ENCODE measurements at places on chromosomes 7 and 10.

GRCh38 chr7:114929570-114929969 is 7.7 kb downstream of the MDFIC start:
- DNase-seq, result no peak

GRCh38 chr10:17685233-17685840 is 41.4 kb downstream of the STAM start:
- no peak for DNase-seq

DNA sequence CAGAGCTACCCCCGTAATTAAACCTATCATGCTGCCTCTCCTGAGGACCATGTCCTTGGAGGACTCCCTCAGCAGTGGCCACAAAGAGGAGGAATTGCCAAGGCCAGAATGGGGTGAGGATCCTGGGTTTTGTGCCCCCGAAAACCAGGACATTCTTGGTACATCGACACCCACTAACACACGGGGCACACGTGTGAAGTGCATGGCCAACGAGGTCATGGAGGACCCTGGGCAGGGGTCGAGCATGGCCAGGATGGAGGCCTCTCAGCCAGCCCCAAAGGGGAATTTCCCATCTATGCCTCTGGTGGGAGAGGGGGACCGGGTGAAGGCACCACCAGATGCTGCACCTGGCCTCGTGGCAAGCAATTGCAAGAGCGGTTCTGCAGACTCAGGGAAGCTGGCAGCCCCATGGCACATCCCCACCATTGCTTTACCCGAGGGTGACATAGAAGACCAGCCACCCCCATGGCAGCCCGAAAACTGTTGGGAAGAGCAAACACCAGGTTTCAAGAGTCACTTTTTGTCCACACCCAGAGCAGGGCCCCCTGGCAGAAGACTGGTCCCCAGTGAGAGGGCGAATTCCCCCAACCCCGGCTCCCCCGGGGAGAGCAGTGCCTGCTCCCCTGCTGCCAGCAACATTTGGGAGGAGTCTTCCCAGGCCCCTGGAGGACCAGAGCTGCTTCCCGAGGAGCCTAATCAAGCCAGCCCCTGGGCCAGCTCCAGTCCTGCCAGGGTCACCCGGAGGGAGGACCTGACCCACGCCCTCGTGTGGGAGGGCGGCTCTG is 26.4 kb downstream of the C10orf71 start:
- DNase-seq, result peak; percentile 32

- DNase-seq, result no peak
Observed at GRCh38 chr10:52755297-52756062, 17.1 kb downstream of the MBL2 start.

GRCh38 chr10:14244147-14244546 is 86.6 kb downstream of the FRMD4A start:
- DNase-seq, result no peak

- DNase-seq, result no peak
Observed at GRCh38 chr7:52410032-52410431, 625.4 kb upstream of the POM121L12 start.

DNA sequence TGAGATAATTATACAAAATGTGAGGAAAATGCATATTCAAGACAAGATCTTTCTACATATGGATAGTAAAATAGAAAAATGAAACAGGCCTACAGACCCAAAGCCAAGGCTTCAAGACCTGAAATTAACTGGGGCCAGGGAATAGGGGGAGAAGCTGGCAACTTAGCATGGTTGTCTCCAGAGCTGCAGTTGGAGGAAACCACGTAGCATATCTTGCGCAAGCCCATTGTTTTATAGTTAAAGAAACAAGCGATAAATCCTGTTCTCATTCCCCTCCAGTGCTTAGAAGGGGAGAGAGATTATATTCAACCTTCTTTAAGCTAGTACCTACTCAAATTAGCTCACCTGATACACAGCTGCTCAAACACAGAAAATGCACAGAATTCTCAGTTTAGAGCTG is 197.1 kb downstream of the SORCS1 start:
- no peak for DNase-seq

- no peak for DNase-seq
Observed at GRCh38 chr10:103395754-103396066, 565 bp downstream of the ATP5MK start.

- no peak for DNase-seq
Observed at GRCh38 chr10:33734393-33735155, 400.1 kb upstream of the NRP1 start.

GRCh38 chr7:138602451-138602850 is 98.7 kb downstream of the SVOPL start:
- no peak for DNase-seq

- no peak for DNase-seq
Observed at GRCh38 chr10:10332786-10333185, 684.9 kb upstream of the CELF2 start.

- peak; percentile 70 for DNase-seq
Observed at GRCh38 chr7:22782616-22783232, 39.9 kb downstream of the TOMM7 start.

DNA sequence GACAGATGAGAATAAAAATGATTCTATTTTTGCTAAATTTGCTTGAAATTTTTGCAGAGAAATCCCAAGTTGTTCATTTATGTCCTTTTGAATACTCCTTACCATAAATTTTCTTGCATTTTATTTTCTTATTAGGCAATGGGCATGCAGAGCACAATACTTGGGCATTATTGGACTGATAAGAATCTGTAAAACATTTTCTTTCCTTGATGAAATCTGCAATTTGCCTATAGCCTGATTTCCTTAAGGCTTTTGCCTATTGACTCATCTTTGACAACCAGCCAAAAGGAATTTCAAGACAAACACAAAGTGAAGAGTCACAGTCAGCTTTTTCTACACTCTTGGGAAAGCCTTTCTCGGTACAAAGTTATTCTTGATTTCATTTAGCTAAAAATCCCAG is 30.5 kb upstream of the GNAT3 start:
- no peak for DNase-seq

- DNase-seq, result no peak
Observed at GRCh38 chr10:28685717-28686116, 8.4 kb downstream of the BAMBI start.

GRCh38 chr10:88788924-88789323 is 13.6 kb upstream of the LIPM start:
- DNase-seq, result no peak

GRCh38 chr10:63464402-63465292 is 1.1 kb downstream of the JMJD1C start:
- DNase-seq, result no peak

DNA sequence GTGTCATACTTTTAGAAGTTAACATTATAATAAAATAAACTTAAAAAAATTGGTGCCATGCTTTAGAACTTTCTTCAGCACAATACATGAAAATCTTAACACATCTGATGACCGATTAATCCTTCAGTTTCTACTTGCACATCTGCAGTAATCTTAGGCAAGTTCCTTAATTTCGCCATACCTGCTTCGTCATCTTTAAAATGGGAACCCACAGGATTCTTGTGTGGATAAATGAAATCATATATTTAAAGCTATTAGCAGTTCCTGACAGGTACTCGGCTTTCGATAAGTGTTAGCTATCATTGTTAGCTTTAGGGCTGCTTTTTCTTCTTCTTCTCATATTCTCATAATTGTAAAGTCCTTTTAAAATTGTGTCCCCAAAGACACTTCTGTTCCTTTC is 907 bp upstream of the VPS50 start:
- no peak for DNase-seq

DNA sequence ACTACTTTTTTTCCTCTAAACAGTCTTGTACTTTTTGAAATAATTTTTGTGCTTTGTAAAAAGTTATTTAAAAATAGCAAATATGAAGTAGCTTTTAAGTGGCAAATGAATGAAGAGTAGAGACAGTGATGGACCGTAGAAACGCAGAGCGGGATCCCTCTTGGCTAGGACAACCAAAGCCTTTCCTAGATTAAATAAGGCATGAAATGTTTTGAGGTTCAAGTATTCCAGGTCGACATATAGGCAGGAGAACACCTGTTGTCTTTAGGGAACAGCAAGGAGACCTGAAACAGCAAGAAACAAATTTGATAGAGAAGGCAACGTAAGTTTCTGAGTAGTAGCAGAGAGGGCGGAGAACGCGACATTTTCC is 662 bp upstream of the PPRC1 start:
- no peak for DNase-seq

DNA sequence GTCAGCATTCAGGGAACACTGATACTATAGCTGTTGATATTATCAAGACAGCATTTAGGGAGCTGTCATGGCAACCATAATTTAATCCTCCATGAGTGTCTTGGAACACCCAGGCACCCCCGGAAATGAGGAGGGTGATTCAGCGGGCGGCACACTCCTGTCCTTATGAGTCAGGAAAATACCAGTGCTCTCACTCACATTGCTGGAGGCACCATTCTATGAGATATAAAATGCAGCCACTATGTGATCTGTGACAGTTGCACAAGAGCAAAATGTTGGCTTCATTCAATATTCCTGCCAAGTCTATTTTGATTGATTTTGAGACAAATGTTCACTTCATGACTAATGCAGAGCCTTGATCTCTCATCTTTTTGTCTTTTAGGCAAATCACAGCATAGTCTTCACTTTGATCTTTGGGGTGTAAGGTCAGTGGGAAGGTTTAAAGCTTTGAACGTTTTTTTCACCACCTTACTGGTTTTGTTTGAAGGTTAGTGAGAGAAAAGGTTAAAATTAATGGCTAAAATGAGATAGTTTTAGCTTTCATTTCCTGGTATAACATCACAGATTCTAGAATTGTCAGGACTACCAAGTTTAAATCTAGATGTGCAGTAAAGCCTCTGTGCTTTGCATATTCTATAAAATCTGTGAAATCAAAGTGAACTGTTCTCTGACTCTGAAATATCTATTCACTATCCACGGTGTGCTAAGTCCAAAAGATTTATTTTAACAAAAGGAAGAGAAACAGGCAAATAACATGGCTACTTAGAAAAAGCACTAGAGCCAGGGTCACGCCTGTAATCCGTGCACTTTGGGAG is 12.4 kb upstream of the ARHGAP12 start:
- no peak for DNase-seq

DNA sequence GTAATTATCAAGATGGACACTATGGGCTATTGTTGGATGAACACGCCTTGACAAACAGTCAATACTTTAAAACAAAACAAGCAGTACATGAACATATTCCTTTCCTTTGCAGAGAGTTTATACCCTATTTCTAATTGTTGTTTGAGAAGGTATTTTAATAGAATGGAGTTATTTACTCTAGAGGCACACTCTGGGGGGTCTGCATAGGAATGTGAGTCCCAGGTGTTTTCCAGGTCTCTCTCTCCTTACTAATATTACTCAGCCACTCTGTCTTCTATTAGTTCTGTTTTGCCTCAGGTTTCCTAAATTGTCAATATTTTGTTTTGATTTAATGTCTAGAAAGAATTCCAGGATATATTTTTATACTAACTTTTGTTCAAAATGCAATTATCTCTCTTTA is 1091.4 kb downstream of the CNTNAP2 start:
- DNase-seq, result no peak

- DNase-seq, result no peak
Observed at GRCh38 chr7:140214075-140214684, 37.4 kb upstream of the KDM7A start.

GRCh38 chr10:114963908-114964307 is 25.9 kb downstream of the TRUB1 start:
- no peak for DNase-seq

DNA sequence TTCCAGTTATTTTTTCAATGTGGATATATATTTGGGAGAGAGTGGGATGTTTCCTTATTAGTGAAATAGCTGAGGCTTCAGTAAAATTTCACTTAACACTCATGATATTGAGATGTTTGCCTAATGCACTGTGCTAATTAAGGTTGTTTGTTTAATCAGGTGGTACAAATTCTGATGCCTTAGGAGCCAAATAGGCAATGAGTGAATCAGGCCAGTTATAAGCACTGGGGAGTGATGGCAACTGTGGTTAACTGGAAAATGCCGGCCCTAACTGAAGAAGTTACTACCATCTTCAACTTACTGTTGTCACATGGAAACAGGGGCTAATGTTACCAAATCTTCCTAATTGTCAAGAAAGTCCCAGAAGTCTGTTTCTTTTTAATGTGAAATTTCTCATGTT is 32.0 kb downstream of the VCL start:
- DNase-seq, result no peak

DNA sequence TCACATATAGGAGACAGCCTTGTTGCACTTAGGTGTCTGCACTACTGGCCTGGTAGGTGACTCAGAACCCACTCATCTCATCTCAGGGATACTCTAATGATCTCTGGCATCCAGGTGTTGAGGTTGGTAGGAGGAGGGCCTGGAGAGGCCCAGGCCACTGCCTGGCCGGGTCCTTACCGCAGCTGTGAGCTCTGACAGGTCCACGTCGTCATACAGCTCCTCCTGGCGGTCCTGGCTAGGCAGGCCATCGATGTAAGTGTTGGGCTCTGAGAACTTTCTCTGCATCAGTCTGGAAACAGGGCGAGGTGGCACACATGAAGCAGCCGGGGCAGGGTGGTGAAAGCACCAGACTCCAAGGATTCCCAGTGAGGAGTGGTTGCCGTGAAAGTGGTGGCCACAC is 62.1 kb downstream of the VWA2 start:
- DNase-seq, result no peak

GRCh38 chr10:15419279-15419874 is 48.3 kb upstream of the FAM171A1 start:
- no peak for DNase-seq

- DNase-seq, result no peak
Observed at GRCh38 chr7:103714376-103714927, 268.4 kb upstream of the SLC26A5 start.

DNA sequence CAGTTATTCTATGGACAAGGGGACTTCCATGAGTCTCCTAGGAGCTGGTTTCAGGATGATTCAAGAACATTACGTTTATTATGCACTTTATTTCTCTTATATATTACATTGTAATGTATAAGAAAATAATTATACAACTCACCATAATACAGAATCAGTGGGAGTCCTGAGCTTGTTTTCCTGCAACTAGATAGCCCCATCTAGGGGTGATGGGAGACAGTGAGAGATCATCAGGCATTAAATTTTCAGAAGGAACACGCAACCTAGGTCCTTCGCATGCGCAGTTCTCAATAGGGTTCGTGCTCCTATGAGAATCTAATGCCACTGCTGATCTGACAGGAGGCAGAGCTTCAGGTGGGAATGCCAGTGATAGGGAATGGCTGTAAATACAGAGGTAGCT is 137.9 kb downstream of the ANKRD30A start:
- no peak for DNase-seq

- DNase-seq, result peak; percentile 19
Observed at GRCh38 chr7:150940431-150941102, 37.6 kb downstream of the KCNH2 start.

DNA sequence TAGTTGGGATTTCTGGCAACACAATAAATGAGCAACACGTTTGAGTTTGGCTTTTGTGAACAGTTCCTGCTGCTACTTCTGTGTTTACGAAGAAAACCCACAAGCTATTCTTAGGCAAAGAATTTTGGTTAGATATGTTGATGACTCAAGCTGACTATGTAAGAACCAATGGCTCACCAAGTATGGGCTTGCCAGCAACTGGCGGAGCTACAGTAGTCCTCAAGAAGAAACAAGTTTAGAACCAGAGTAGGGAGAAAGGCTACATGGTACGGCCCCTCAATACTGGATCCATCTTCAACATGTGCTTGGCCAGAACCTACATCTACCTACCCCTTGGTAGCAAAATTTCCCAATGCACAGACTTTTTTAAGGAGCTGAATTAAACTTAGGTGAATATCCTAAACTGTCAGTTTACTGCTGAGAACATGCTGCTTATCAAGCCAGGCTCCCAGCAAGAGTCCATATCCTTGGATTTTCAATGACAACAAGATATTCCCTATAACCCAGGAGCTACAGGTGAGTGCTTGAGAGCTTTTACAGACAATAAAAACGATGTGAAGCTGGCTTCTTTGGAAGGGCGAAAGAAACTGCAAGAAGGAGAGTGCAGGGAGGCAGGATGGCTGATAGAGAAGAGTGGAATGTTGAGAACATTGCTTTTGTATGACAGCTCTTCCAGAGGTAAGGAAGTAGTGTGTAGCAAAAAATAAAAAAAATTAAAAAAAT is 74.3 kb upstream of the ASAH2 start:
- no peak for DNase-seq
